Activated CD4-positive, alpha-beta T cell treated with anti-CD3 and anti-CD28 coated beads, Interleukin-2, amount 50 U/mL, for 4 hours (primary cell): ENCODE measurements at places on chromosomes 5 and 9.

DNA sequence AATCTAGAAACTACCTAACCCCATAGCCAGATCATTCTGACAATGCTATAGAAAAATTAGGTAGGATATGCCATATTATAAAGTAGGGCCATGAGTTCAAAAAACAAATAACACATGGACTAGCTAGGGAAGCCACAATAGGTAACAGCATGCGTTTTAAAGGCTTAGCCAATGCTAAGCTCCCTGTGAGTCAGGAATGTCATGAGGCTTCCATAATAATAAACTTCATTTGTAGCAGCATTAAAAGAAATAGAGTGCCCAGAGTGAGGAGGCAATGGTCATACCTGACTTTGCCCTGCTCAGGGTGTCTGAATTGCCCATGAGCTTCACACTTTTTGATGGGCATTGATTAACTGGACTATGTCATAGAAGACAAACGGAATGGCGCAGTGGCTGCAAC lies 15.8 kb downstream of the FOXE1 start:
- DNase-seq = no peak

GRCh38 chr5:139415221-139415861 lies 11.5 kb upstream of the SPATA24 start:
- no peak for DNase-seq

DNA sequence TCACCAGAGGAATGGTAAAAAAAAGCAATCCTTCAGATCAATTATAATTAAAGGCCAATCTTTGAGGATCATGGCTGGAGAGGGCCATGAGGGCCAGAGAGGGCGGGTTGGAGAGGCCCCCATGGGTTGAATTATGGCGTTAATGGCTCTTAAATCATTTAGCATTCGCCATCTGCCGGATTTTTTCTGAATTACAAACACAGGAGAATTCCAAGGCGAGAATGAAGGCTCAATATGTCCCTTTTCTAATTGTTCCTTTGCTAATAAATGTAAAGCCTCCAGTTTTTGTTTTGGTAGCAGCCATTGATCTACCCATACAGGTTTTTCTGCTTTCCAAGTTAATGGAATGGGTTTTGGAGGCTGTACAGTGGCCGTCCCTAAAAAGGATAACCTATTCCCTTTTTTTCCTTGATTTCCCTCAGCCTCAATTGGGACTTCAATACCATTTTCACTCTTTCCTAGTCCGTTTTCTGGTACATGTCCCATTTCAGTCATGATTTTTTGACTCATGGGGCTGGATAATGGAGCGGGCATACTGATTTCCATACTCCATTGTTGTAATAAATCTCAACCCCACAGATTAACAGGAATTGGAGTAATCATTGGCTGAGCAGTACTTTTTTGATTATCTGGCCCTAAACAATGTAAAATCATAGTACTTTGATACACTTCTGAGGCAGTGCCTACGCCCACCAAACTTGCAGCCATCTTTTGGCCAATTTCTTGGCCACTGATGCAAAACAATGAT lies 6.7 kb upstream of the TMEM141 start:
- DNase-seq = no peak

DNA sequence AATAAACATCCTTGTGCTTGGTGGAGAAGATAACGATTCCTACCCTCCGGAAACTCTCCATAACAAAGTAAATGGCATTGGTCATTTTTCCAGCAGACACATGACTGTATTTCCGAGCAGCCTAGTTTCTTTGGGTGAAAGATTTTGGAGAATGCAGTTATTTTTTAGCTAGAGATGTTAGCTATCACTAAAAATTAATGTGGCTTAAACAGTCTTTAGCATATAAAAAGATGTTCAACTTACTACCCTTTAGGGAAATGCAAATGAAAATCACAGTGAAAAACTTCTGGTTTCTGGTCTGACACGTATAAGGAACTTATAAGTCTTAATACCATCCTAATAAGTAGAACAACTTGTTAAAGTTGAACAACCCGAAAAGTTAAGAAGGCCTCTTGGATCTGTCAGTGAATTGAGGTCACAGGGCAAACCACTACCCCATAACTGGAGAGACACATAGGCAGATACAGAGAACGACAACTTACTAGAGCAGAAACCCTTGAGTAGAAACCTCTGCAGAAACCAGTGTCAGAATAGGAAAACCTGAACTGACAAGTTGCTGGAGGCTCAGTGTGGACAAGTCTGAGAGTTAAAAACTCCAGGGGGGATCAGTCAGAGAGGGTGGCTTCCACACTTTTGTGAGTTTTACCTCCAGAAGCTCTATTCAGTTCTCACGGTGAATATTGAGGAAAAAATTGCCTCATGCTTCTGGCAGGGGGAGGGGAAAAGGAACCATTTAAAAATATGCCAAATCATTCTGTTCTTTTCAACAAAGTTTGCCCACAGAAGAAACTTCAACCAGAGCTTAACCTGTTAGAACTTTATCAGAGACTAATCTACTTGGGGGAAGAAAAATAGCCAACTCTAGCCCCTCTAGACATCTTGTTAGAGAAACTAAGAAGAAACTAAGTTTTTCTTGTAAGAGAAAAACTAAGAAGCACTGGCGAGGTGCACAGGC lies 325.2 kb upstream of the RPS23 start:
- DNase-seq = no peak

- DNase-seq = no peak
Observed at GRCh38 chr9:10112798-10113197, 500.0 kb downstream of the PTPRD start.

DNA sequence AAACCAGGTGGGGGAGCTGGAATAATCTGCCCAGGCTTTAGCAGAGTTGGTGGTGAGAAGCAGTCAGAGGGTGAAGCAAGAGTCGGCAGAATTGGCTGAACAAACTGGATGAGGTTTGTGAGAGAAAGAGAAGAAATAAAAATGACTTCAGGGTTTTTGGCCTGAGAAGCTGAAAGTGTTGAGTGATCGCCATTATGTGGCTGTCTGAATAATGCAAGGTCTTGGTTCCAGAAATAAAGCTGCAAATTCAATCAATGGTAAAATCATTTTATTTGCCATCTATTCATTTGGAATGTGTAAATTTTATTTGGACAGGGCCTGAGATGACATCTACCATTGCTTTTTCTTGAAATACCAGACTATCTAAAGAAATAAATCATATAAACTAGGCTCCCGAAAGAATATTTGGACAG lies 50.4 kb upstream of the DAB2 start:
- DNase-seq = no peak

DNA sequence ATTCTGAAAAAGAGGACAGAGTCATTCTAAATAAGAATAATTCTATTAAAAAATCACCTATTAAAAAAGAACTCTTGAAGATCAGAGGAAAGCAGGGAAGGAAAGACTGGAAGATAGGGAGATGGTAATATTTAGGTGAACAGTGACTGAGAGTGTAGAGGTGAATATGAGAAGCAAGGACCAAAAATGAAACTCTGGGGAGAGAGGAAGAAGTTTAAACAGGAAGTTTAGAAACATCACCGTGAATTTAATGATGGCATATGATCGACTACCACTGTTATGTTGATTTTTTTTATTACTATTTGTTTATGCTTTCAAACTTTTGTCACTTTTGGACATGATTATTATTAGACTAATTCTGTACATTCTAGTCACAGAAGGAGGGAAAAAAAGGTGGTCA lies 1.7 kb upstream of the SPINK6 start:
- DNase-seq = no peak

DNA sequence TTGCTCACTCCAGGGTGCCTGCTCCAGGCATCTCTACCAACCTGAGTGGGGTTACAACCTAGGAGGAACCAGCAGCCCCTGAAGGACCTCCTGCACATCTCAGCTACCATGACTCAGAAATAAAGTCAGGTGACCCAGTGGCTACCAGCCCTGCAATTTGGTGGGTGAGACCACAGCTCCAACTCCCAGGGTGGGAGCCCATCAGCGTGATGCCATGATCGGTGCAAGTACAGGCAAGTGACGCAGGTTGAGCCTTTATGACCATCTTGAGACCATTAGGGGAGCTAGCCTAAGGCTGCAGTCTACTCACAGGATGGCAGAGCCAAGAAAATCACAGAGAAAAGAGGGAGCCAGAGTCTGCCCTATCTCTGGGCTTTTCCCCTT lies 8.6 kb downstream of the SEPTIN8 start:
- no peak for DNase-seq

- DNase-seq = peak; percentile 67
Observed at GRCh38 chr5:10441083-10441991, at the start of gene ROPN1L. Gene ROPN1L, plus strand, starts transcription at chr5:10441879. Its CDS starts 289 bp downstream, at chr5:10442168.

- no peak for DNase-seq
Observed at GRCh38 chr9:134401391-134401790, 75.1 kb downstream of the RXRA start.

- DNase-seq = no peak
Observed at GRCh38 chr5:140443-140829, 48.5 kb downstream of the PLEKHG4B start.

- no peak for DNase-seq
Observed at GRCh38 chr5:141121563-141121962, at the start of gene PCDHB4. Gene PCDHB4, plus strand, starts transcription at chr5:141121818. Its CDS starts 181 bp downstream, at chr5:141121999.

- DNase-seq = no peak
Observed at GRCh38 chr9:33113799-33114547, 37.5 kb upstream of the SMU1 start.

DNA sequence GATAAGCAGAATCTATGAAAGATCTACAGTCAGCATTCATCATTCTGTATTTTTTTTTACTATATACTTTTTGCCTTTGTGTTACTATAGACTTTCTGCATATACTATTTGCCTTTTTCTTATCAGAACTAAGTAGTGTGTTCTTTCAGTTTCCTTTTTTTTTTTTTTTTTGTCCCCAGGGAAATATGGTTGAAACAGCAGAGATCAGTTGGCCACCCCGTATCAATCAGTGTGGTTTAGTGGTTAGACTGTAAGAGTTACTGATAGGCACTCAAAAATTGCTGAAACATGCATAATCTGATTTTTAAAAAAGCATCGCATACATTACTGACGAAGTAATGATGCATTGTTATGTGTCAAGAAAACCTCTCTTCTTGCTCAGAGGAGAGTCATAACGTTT lies 990.8 kb upstream of the EDIL3 start:
- DNase-seq = no peak

- DNase-seq = no peak
Observed at GRCh38 chr5:161093100-161093499, 241.1 kb upstream of the ATP10B start.

- no peak for DNase-seq
Observed at GRCh38 chr9:84502066-84502465, 161.5 kb upstream of the SLC28A3 start.

GRCh38 chr5:147954971-147955370 lies 48.6 kb upstream of the C5orf46 start:
- no peak for DNase-seq
